ENCODE measurements at places on chromosomes 1 and 21.

GRCh38 chr1:56395776-56396175 lies 183.6 kb downstream of the PLPP3 start:
- H3K27ac ChIP-seq = no peak overlapping the region
- H3K27me3 ChIP-seq = no peaks in the 10 kb centered on the region
- H3K4me3 ChIP-seq = no peak overlapping the region
- 0 out of 2 replicates have a peak, but pooled peaks cover 5% of the 10 kb centered on the region for H3K4me1 ChIP-seq

DNA sequence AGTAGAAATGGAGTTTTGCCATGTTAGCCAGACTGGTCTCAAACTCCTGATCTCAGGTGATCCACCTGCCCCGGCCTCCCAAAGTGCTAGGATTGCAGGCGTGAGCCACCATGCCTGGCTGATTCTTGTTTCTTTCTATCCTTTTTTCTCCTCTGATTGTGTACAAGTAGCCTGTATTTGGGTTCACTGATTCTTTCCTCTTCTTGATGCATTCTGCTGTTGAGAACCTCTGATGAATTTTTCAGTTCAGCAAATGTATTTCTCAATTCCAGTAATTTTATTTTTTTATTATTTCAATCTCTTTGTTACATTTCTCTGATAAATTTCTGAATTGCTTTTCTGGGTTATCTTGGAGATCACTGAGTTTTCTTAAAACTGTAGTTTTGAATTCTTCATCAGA lies 58.8 kb downstream of the AXDND1 start:
- no peak overlapping the region for H3K4me3 ChIP-seq
- no peaks in the 10 kb centered on the region for H3K4me1 ChIP-seq
- no peaks in the 10 kb centered on the region for H3K36me3 ChIP-seq
- H3K27ac ChIP-seq = no peak overlapping the region
- H3K27me3 ChIP-seq = no peaks in the 10 kb centered on the region

DNA sequence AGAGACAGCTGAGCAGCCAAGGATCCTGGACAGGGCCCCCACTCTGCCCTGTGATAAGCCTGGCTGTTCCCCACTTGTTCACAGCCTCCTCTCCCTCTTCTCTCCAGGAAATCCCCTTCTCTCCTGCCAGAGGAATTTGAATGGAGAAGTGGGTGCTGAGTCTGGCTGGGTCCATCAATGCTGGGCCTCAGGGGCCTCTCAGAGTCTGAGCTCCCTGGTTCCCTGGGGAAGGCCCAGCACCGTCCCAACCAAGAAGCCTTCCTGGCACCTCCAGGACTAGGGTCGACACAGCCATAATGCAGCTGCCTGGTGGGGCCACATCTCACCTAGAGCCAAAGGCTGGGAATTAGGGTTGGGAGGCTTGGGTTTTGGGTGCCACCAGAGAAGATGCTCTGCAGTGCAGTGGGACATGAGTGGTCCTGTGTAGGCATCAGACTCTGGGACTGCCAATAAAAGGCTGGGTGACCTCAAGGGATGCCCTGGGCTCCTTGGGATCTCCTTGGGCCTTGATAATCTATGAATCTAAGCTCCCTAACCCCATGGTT lies 2.5 kb downstream of the MYBPH start:
- no peaks in the 10 kb centered on the region for H3K27me3 ChIP-seq
- H3K4me3 ChIP-seq = no peak overlapping the region
- no peak for DNase-seq

DNA sequence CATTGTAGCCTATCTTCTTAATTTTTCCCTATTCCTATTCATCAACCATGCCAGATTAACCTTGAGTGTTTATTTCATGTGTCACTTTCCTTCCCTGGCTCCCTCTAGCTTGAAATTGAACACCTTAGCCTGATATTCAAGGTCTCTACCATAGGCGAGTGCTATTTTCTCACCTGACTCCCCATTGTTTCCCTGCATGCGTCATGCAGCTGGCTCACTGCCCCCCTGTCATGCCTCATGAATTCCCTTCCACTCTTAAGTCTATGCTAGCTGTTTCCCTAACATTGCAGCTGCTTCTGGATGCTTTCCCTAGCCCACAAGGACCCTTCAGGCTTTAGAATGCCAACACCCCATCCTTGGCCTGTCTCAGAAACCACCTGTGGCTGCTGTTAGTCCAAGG lies 56.7 kb upstream of the CD1D start:
- H3K4me1 ChIP-seq = peaks cover 13% of the 10 kb centered on the region
- H3K4me3 ChIP-seq = no peak overlapping the region
- H3K27me3 ChIP-seq = no peaks in the 10 kb centered on the region
- H3K27ac ChIP-seq = no peak overlapping the region
- no peak for DNase-seq
